ENCODE measurements at places on chromosomes 3 and 15. TPM values are rescaled to one million over a fixed set of nuclear protein-coding genes. Genes with fewer than 3 reads are reported as not detected.

The SLC35G2 gene
- 0.41 TPM for total RNA-seq

The GHSR gene
- total RNA-seq: not detected

The SPINT1 gene
- 324 TPM for total RNA-seq

The REC114 gene
- not detected for total RNA-seq

The CCR2 gene
- 2.2 TPM for total RNA-seq

The ASTE1 gene
- total RNA-seq: 10.4 TPM

The SLC28A1 gene
- not detected for total RNA-seq

The ANKDD1A gene
- total RNA-seq: 1.4 TPM

The ROPN1 gene
- total RNA-seq: 0.41 TPM

The ANKRD34C gene
- not detected for total RNA-seq

The GMNC gene
- total RNA-seq: not detected

The CPLX3 gene
- 0.19 TPM for total RNA-seq

The TRAT1 gene
- total RNA-seq: 1.3 TPM

The CYP1A2 gene
- total RNA-seq: not detected

The PLSCR4 gene
- 45.3 TPM for total RNA-seq

The ZBTB47 gene
- total RNA-seq: 45.5 TPM

The MAP6D1 gene
- total RNA-seq: 1.2 TPM

The FAM81A gene
- total RNA-seq: 9.7 TPM

The LINGO1 gene
- total RNA-seq: 1.8 TPM

The NOX5 gene
- 0.17 TPM for total RNA-seq

The B3GNT5 gene
- 33.7 TPM for total RNA-seq

The EIF4G1 gene
- total RNA-seq: 256 TPM

The NSMCE3 gene
- 2.5 TPM for total RNA-seq

The SEMA7A gene
- 3.7 TPM for total RNA-seq

The NRG4 gene
- total RNA-seq: 0.95 TPM

The CEMIP gene
- 1.4 TPM for total RNA-seq

The PP2D1 gene
- total RNA-seq: not detected

The GOLGA8J gene
- total RNA-seq: not detected

The DPPA2 gene
- total RNA-seq: not detected

The GRIP2 gene
- total RNA-seq: 1.6 TPM

The FANCD2OS gene
- not detected for total RNA-seq

The ITIH1 gene
- total RNA-seq: not detected

The SHC4 gene
- total RNA-seq: 0.31 TPM

The TRH gene
- total RNA-seq: not detected

The SATB1 gene
- 87.9 TPM for total RNA-seq

The ITIH4 gene
- 6.0 TPM for total RNA-seq

The ANKUB1 gene
- not detected for total RNA-seq

The RFT1 gene
- total RNA-seq: 14.7 TPM

The CHDH gene
- 24.1 TPM for total RNA-seq

The SHF gene
- 19.2 TPM for total RNA-seq

The ATP13A5 gene
- 0.35 TPM for total RNA-seq

The ARGFX gene
- not detected for total RNA-seq

The GOLGA8S gene
- total RNA-seq: 0.32 TPM

The MYL3 gene
- total RNA-seq: 0.32 TPM

The C15orf39 gene
- total RNA-seq: 24.2 TPM

The PAQR5 gene
- 82.6 TPM for total RNA-seq

The DTWD1 gene
- total RNA-seq: 19.4 TPM

The LRTM1 gene
- not detected for total RNA-seq
